CD4-positive, alpha-beta T cell treated with Interleukin-15 for 1 hour (primary cell): ENCODE measurements at places on chromosomes 2 and 18.

- no peak for DNase-seq
Observed at GRCh38 chr2:120809151-120809550, 73.5 kb downstream of the GLI2 start.

DNA sequence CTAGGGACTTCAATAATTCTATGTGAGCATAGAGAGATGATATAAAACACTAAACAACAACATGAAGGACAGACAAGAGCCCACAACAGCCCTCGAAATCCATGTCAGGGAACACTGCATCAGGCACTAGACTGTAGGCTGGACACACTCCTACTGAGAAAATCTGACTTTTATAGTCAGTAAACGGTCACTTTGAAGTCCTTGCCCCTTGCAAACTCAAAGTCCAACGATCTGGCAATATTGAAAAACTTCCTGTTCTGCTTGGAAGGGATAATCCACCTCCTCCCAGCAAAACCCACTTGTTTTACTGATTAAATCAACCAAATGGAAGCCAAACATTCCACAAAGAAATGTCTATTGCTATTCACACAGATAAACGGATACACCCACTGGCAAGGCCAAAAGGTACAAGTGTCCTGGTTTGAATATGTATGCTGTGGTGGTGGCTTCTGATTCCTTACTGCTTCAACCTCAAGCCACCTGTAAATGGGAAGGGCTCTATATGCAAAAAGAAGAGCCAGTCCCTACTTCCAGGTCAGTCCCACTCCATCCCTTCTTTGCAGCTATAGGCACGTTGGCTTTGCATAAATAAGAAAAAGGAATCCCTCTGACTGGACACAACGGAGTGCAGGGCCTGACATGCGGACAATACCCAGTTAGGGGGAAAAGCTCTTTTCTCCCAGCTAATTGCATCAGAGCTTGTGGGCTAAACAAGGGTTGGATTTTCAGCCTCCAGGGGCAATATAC is 56.6 kb downstream of the STK39 start:
- no peak for DNase-seq

GRCh38 chr18:75267643-75268363 is 57.2 kb downstream of the TSHZ1 start:
- DNase-seq: no peak

GRCh38 chr2:16127276-16127940 is 187.1 kb downstream of the MYCN start:
- no peak for DNase-seq

GRCh38 chr18:25678221-25678620 is 326.3 kb upstream of the ZNF521 start:
- DNase-seq: no peak

GRCh38 chr2:182767578-182767977 is 51.5 kb downstream of the DNAJC10 start:
- no peak for DNase-seq

GRCh38 chr2:40457366-40457765 is 5.5 kb upstream of the SLC8A1 start:
- DNase-seq: no peak

DNA sequence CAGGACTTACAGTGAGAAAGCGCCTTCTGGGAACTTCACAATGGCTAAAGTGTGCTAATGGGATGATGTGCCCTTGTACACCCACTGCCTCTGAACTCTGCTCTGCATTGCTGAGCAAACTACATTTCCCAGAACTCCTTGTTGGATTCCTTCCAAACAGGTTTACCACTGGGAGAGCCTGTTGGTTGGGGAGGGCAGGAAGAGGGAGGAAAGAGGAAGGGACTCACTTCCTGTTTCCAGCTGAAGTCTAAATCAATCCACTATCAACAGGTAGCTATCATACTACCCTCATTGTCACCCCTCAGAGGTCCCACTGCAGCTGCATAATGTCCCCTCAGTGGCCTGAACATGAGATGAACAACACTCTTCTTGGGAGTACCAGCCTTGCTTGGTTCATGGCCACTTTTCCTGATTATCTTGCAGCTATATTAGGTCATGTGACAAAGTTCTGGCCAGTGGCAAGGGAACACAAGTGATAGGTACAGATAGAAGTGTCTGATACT is 109.7 kb downstream of the MSH2 start:
- DNase-seq: no peak

DNA sequence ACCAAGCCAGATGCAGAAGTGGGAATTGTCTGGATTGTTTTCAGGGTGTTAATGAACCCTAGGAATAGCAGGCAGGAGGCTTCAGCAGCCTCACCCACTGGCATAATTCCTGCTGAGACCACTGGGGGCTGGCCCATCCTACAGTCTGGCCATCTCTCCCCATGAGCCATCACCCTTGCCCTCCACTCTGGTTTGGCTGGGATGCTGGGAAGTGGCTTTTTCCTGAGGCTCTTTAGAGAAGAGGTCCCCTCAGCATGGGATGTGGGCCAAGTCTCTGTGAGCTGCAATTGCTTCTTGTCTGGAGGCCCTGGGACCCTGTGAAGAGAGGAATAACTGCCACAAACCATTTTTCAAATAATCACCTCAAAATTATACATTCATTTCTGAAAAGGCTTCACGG is 4.0 kb downstream of the TCF7L1 start:
- DNase-seq: no peak

- no peak for DNase-seq
Observed at GRCh38 chr2:219131327-219131726, 29.3 kb downstream of the NHEJ1 start.

DNA sequence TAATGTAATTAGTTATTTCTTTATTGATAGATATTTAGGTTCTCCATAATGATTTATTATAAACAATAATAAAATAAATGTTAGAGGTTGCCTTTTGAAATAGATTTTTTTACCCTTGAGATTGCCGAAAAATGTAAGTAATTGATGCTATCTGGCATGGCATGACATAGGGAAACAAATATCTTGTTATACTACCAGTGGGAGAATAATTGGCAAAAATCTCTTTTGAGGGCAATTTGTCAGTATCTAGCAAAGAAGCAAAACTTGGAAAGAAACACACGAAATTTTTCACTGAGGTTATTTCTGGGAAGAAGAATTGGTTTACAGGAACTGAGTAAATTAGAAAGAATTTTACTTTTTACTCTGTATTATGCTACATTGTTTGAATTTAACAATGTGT is 547.2 kb upstream of the SETBP1 start:
- no peak for DNase-seq

DNA sequence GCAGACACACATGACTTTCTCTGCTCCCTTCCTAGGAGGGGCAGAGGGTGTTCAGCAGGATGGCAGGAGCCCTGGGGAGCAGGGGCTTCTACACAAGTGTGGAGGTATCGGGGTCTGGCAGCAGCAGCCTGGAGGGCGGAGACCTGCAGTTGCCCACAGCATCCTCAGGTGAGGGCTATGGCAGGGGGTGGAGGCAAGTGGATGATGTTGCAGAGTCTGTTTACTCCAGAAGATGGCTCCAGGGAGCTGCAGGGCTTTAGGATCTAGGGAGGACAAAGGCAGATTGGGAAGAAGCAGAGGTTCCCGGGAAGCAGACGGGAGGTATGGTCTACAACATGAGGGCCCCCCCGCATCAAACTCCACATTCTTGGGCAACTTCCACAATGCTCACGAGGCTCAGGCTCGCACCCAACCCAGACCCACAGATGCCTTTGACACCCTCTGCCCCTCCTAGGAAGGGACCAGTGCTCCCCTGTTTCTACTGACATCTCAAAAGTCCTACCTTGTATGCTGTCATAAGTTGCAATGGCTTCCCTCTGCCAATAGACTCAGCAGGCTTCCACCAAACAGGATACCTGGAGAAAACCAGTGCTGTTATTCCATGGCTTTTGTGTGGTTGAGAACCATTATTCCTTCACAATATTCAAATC is 12.0 kb upstream of the ATP6V1C2 start:
- no peak for DNase-seq

GRCh38 chr2:183123959-183124221 is 353 bp upstream of the NUP35 start:
- DNase-seq: no peak
